D341Med (cell line): ENCODE measurements at places on chromosomes 11 and 22.
A peak's percentile ranks its signal among the peaks of the same experiment; 100 is the strongest.

DNA sequence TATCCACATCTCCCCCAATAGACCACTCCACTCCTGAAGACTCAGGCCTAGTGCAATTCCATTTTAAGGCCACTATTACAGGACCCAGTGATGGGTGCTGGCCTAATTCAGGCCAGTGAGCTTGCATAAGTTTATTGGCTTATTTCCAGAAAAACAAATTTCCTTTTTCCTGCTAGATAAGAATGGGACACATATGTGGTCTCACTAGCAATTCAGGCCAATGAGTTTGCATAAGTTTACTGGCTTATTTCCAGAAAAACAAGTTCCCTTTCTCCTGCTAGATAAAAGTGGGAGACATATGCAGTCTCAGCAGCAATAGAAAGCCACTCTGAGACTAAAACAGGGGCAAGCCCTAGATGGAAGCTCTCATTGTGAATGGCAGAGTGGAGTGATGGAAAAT is 22.4 kb downstream of the ADM start:
- DNase-seq: no peak

- DNase-seq: no peak
Measured at GRCh38 chr22:22903355-22903777, 15.8 kb downstream of the IGLL5 start.

DNA sequence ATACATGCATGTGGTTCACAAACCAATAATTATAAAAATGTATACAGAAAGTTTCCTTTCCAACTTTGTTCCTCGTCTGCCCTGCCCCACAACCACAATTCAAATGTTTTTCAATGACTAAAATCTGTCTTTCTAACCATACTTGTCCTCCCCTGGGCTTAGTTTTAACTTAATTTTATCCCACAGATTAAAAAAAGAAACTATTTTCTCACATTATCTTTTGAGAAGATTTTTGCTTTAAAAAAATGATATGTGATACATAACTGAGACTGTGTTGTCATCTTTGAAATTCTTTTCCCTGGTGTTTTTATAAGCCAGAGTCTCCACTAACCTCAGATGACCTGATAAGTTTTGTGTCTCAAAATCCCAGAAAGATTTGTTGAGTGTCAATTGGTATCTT is 79.0 kb downstream of the FDX1 start:
- no peak for DNase-seq

DNA sequence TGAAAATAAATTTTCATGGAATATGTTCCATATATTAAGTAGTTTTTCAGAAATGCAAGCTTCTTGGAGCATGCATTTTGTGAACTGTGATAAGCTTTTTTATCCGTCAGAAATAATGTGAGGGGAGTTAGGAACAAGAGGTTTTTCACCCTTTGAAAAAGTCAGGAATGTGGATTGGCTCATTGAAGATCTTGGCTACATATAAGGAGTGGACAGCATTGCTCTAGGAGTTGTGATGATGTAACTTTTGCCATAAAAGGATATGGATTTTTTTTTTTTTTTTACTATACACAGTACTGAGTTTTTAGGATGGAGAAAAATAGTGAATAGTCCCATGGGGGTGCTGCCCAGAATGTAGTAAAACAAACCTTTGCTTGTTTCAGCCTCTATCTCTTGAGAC is 180.2 kb downstream of the NAV2 start:
- no peak for DNase-seq

- DNase-seq: no peak
Measured at GRCh38 chr11:41118521-41118920, 340.9 kb downstream of the LRRC4C start.

GRCh38 chr11:70159627-70160570 is 43.2 kb upstream of the FADD start:
- no peak for DNase-seq

GRCh38 chr11:72642884-72643522 is 31.2 kb downstream of the PDE2A start:
- peak; percentile 93 for DNase-seq

GRCh38 chr11:35270342-35270741 is 131.4 kb downstream of the CD44 start:
- DNase-seq: no peak

DNA sequence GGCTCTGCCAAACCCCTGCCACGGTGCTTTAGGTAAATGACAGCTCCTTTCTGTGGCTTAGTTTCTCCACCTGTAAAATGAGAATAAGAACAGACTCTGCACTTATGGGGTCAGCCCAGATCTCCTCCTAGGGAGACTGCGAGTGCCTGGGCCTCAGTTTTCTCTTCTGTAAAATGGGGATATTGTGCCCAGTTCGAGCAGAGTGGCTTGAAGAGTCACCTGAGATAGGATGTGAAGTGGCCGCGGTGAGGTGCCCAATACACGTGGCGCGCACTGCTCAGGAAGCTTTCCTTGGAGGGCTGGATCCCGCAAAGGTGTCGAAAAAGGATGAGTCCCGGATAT is 473 bp upstream of the EMID1 start:
- DNase-seq: peak; percentile 8

- no peak for DNase-seq
Measured at GRCh38 chr11:29318134-29318845, 698.5 kb downstream of the KCNA4 start.
